ENCODE measurements at places on chromosomes 7 and 10.

- no peak for DNase-seq
Observed at GRCh38 chr7:92625617-92626016, 35.4 kb upstream of the FAM133B start.

GRCh38 chr7:3605222-3605621 is 304.2 kb downstream of the SDK1 start:
- DNase-seq, result peak; percentile 59

DNA sequence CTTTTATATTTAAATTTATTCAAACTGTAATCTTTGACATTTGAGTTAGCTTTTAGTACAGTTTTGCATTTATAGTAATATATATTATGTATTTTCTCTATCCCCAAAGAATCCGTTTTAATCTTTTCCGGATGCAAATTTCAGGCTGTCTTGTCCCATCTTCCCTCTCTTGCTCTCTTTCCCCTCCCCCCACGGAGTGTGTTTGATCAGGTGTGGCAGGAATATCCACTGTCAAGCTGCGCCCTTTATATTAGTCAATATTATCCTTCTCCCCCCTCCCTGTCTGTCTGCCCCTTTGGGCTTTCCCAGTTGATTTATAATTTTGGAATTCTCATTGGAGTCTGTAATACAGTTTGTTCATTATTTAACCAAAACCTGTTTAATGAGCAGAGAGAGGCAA is 19.0 kb downstream of the GBF1 start:
- no peak for DNase-seq

DNA sequence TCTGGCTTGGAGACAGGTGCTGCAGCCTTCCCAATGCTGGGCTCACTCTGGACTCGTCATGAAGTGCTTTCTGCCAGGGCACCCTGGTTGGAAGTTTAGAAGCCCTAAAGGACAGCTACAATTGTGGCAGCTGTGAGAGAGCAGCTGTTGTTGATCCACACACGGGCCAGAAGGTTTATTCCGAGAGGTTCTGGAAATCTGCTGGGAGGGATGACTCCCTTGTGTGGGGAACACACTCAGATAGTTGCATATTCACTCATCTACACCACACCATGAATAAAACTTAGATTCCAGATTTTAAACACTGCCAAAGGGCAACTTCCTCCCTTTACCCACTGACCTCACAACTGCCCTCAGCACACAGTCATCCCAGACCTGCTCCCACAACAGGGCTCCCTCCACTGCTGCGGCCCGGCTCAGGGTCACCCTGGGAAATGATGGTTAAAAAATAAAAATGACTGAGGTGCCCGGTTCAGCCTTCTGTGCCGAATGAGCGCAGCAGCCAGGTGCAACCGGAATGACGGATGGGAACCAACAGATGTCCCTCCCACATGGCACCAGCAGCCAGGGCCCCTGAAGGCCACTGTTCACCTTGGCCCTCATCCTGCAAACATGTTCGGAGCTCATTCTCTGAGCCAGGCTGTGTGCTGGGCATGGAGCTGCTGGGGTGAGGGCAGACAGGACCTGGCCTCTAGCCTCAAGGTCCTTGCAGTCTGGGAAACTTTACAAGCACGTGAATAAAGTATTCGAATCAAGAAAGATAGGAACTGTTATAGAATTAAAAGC is 40.2 kb downstream of the ASB13 start:
- DNase-seq, result no peak

GRCh38 chr7:93375603-93376002 is 143.4 kb downstream of the VPS50 start:
- DNase-seq, result no peak

DNA sequence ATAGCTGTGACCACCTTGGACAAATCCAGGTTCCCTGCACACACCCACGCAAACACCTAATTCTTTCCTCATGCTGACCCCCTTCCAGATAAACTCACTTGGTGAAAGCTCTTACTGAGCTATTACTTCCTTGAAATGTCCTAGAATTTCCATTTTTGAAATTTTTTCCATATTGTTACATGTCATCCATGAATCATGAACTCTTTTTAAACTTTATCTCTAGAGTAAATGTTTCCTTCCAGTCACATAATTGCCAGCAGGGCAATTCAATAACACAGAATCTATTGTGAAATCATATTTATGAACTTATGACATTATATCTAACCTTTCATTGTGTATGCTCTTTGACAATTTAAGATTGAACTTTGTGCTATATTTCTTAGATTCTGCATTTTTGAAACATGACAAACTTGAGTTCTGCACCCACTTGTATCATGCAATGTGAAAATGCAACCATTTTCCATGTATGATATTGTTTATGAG is 26.8 kb upstream of the FGL2 start:
- DNase-seq, result no peak

DNA sequence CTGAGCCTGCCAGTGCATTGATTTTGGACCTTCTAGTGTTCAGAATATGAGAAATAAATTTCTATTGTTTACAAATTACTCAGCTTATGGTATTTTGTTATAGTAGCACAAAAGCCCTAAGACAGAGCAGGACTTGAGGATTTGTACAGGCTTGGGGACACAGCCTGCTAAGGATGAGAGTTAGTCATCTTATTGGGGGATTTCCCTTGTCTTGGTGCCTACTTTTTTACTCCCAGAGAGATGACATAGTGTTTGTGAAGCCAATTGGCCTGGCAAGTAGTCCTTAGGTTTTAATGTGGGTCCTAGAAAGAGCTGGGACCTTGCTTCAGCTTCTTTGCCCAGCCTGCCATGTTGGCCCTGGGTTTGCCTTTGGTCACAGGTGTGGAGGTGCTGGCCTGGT is 364.0 kb downstream of the REEP3 start:
- DNase-seq, result no peak
